ENCODE measurements at places on chromosomes 2 and 18. TPM values are rescaled to one million over a fixed set of nuclear protein-coding genes. Genes with fewer than 3 reads are reported as not detected.

EFEMP1 gene
- total RNA-seq: 44.5 TPM

GRP gene
- not detected for total RNA-seq

SH3RF3 gene
- 8.6 TPM for total RNA-seq

FTCDNL1 gene
- 1.8 TPM for total RNA-seq

MEP1B gene
- total RNA-seq: not detected

NEB gene
- 1.1 TPM for total RNA-seq

DNER gene
- total RNA-seq: 0.98 TPM

Measured in A375 (cell line).